ENCODE measurements at places on chromosomes 7 and 10.

- DNase-seq: no peak
These were observed 77.9 kb downstream of the CARD11 start for GRCh38 chr7:2965745-2966270.

GRCh38 chr10:99521765-99522469 lies 10.8 kb upstream of the NKX2-3 start:
- no peak for DNase-seq

DNA sequence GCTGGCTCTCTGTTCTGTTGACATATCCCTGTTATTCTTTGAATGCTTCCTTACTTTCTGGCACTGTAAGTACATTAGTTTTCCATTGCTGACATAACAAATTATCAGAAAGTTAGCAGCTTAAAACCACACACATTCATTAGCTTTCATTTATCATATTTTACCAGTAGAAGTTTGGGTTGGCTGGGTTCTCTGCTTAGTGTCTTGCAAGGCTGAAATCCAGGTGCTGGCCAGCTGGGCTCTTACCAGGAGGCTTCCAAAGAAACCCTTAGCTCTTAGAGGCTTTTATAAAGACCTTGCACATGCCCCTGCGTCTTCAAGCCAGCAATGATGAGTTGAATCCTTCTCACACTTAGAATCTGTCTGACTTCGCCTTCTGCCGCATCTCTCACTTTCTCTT lies 160.6 kb downstream of the MLLT10 start:
- DNase-seq: no peak

- DNase-seq: no peak
These were observed 295.0 kb downstream of the BICC1 start for GRCh38 chr10:58807629-58808022.

Data from stimulated activated CD8-positive, alpha-beta memory T cell treated with anti-CD3 and anti-CD28 coated beads, Interleukin-15, amount 100 ng/mL, for 48 hours (primary cell).